Activated B cell treated with CpG ODN at 0.5 μM for 24 hours (primary cell): ENCODE measurements at places on chromosomes 16 and 17. TPM values are rescaled to one million over a fixed set of nuclear protein-coding genes. Genes with fewer than 3 reads are reported as not detected.

KRT24 gene
- total RNA-seq = not detected in 2 replicates

G6PC1 gene
- not detected in 2 replicates for total RNA-seq

ANKS3 gene
- 17.9 and 21.9 TPM in 2 replicates for total RNA-seq

ANKRD40CL gene
- 0.42 TPM in 1 of 2 replicates, not detected in the other for total RNA-seq

ARHGAP44 gene
- 3.6 and 6.9 TPM in 2 replicates for total RNA-seq

FAM83G gene
- total RNA-seq = 13.3 and 13.9 TPM in 2 replicates

CCL13 gene
- total RNA-seq = not detected in 2 replicates

GAST gene
- total RNA-seq = not detected in 2 replicates

GRIN2C gene
- total RNA-seq = not detected in 2 replicates

ANKS4B gene
- not detected in 2 replicates for total RNA-seq

BCL6B gene
- 0.31 and 0.88 TPM in 2 replicates for total RNA-seq

KRTAP4-3 gene
- not detected in 2 replicates for total RNA-seq

WSCD1 gene
- not detected in 2 replicates for total RNA-seq

EEF2K gene
- 26.5 and 29.7 TPM in 2 replicates for total RNA-seq

CUEDC1 gene
- total RNA-seq = not detected in 2 replicates

HS3ST4 gene
- total RNA-seq = not detected in 2 replicates

TBC1D3K gene
- total RNA-seq = not detected in 2 replicates

PLCG2 gene
- total RNA-seq = 449 and 525 TPM in 2 replicates

TEX14 gene
- 0.16 and 0.42 TPM in 2 replicates for total RNA-seq

HSPB9 gene
- total RNA-seq = not detected in 2 replicates

KRT13 gene
- not detected in 2 replicates for total RNA-seq

KLHDC4 gene
- total RNA-seq = 70.1 and 87.0 TPM in 2 replicates

WNT3 gene
- 1.0 and 1.3 TPM in 2 replicates for total RNA-seq

ASPHD1 gene
- 0.12 TPM in 1 of 2 replicates, not detected in the other for total RNA-seq

SERPINF2 gene
- total RNA-seq = 0.82 and 1.3 TPM in 2 replicates
